Fibroblast of upper back skin (primary cell): ENCODE measurements at places on chromosomes 3 and 15.

- no peak for DNase-seq
Measured at GRCh38 chr15:48992545-48992944, 28.8 kb upstream of the SHC4 start.

DNA sequence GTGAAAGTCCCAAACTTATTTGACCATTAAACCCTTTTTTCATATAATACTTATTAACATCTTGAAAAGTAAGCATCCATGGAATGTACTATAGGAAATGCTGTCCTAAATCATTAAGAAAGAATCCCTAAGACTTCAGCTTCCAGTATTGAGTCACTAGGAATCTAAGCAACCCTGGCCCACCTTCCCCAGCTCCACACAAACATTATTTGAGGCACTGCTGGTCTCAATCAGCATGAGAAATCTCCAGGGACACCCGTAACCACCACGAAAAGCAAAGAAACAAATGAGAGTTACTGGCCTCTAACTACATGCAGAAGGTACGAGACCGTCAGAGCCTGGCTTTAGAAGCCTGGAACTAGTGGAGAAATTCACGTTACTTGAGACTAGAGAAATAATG is 68.2 kb downstream of the POLQ start:
- peak; percentile 96 for DNase-seq

GRCh38 chr3:127719369-127719768 is 46.6 kb downstream of the ABTB1 start:
- no peak for DNase-seq

DNA sequence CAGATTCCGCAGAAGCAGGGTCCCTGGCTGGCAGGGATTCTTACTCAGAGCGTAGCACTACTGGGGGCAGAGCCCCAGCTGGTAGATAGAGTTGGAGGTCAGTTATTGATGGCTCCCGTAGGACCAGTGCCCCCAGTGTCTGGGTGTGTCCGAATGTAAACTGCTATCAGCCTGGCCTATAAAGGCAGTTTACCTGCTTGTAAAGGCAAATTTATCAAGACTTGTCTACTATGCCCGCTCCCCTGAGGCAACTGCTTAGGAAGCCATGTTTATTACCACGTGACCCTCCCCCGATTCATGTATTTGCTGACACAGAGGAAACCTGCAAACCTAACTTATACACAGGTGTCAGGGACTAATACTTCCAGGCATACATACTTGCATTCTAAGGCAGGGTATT is 607 bp upstream of the PPP1R14D start:
- DNase-seq = no peak

DNA sequence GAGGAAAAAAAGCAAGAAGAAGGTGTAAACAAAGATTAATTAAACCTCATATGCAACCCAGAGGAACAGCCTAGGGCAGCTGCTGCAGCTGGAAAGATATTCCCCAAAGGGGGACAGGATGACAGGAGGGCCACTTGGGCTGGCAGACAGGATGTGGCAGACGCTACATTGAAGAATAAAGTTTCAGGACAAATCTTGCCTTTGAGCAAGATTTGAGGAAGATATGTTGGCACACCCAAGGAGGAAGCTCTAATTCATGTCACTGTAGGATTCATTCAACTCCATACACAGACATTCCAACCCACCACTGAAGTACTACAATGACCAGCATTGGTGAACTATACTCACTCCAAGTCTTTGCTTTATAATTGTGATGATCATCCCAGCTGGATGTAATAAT is 504.0 kb downstream of the SHQ1 start:
- DNase-seq = no peak

GRCh38 chr3:141557961-141558706 is 71.3 kb downstream of the RASA2 start:
- no peak for DNase-seq

- no peak for DNase-seq
Measured at GRCh38 chr3:42510325-42510724, 7.9 kb downstream of the VIPR1 start.

DNA sequence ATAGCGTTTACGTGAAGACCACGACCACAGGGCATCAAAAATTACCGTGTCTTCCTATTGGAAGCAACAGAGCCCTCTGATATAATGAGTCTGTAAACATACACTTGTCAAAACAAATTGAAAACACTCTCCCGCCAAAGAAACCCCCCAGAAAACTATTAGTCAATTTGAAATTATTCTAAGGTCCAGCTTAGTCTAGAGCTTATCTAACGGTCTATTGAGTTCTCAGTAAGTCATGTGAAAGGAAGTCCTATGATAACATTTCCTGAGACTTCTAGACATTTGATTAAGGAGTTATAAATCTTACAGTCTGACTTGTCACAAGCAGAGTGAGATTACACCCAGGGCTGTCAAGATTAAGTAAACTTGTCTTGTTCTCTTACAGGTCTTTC is 356.3 kb downstream of the FOXP1 start:
- no peak for DNase-seq

DNA sequence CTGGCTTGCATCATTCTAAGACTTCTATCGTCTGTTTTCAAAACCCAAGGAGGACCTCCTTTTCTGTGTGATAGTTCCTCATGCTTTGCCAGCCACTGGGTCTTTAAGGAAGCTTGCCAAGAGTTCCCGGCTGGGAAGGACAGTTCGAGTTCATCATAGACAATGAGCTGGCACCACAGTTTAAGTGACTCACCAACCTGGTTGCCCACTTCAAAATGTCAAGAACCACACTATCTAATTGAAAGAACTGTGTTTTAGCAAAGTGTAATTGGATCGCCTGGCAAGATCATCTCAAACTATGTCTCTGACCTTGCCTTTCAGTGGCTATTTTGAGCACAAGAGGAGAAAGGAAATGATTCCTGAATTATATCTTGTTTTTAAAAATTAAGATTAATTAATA is 27.9 kb downstream of the SOX2 start:
- no peak for DNase-seq

GRCh38 chr3:75001330-75001729 is 386.9 kb upstream of the CNTN3 start:
- DNase-seq = peak; percentile 25

DNA sequence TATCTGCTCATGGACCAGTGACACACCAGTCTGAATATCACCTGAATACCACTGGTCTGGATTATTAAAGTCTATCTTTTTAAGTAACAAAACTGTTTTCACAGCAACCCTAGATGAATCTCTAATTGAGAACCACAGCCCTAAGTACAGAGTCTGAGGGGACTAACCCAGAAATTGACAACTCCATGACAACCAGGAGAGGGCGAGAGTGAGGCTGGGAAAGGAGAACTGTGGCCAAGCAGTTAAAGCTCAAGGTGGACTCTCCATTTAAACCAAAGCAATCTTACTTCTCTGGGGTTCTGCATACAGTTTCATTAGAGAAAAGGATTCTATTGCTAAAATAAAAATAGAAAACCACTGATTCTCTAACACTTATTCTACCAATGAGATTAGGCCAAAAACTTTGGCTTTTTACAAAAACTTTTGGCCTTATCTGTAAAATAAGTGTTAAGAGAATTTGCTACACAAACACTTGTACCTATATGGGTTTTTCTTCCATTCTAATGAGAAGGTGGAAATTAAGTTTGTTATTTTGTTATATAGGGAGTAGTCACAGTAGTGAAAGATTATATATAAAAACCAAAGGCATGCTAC is 11.4 kb downstream of the NEK10 start:
- DNase-seq = peak; percentile 60

- peak; percentile 83 for DNase-seq
Measured at GRCh38 chr15:49135911-49136310, 19.5 kb downstream of the COPS2 start.

DNA sequence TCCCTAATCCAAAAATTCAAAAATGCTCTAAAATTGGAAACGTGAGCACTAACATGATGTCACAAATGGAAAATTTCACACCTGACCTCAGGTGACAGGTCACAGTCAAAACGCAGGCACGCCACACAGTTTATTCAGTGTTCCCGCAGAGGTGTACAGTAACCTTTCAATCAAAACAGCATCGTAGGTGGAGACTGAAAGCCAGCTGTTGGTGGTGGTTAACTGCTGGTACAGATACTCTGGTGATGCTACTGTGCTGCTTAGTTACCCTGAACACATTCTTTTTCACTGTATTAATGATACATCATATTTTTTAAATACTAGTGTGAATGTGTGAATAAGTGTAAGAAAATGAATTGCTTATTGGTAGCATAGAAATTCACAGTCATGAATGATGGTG is 23.8 kb downstream of the RAB11A start:
- no peak for DNase-seq

DNA sequence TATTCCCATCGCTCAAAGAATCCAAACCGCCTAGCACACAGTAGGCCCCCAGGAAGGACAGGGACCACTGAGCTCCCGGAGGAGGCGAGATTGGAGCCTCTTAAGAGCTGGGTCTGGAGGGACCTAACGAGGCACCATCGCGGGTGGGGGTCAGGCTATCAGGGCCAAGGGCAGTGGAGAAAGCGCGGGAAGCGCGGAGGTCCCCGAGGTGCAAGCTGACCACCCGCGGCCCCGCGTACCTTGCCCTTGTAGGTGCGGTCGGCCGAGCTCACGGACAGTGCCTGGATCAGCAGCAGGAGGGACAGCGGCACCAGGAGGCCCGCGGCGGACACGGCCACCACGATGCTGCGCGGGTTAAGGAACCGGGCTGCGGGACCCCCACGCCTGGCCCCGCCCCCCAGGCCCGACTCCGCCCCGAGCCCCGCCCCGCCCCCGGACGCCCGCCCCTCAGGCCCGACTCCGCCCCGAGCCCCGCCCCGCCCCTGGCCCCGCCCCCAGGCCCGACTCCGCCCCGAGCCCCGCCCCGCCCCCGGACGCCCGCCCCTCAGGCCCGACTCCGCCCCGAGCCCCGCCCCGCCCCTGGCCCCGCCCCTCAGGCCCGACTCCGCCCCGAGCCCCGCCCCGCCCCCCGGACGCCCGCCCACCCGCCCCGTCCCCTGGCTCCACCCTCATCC is 3.9 kb downstream of the ZDHHC19 start:
- no peak for DNase-seq

DNA sequence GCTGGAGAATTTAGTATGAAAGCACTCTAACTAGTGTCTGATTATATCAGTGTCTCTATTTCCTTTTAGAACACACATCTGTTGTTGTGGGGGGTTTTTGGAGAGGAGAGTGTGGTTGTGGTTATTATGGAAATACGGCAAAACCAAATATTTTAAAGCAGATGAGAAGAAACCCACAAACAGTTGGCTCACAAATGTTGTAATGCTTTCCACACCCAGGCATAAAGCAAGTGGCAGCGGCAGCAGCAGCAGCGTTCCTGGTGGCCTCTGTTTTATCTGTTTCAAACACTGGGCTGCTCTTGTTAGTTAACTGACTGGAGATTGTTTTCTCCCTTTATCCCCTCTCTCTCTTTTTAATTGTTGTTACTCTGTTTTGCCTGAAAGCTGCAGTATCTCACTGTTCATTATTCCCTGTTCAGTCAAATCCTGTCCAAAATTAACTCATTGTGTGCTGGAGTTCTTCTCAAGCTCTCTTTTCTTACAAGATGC is 1045.5 kb upstream of the NR2F2 start:
- peak; percentile 72 for DNase-seq

DNA sequence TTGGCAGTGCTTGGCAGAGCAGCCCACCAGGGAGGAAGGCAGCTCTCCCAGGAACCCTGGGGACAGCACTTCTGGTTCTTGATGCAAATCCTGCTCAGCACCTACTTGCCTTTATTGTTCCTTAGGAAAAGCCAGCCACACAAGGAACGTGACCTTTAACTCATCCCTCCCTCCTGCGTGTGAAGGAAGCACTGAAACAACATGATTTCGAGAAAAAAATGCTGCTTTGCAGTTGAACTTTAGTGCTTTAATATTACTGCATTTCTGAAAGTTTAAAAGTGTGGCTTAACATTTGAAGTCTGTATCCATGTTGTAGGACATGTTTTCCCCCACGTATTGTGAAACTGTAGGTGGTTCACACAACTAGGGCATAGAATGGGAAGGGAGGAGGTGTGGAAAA is 50.4 kb upstream of the CTNNB1 start:
- DNase-seq = no peak

DNA sequence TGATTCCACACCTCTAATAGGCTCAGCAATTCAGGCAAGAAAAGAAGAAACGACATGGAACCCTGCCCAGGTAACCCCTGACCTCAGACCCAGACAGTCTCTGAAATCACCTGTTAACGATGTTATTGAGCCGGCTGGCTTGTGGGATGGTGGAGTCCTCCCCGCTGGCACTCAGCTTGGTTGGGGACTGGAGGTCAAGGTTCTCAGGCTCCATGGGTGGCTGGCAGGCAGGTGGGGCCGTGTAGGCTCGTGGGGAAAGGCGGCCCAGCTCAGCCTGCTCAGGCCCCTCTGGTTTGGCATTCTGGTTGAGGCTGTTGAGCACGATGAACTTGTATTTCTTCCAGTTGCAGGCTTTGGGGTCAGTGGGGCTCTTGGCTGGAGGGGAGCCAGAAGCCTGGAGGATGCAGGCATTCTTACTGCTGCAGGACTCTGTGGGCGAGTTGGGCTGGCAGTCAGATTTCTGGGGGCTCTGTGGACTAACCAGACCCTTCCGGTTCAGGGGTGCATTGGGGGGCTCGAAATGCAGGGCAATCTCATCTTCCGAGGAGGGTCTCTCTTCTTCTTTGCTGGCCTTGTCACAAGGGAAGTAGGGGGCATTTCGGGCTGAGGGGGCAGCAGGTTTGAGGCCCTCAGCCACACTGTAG is 16.2 kb downstream of the BCL6 start:
- no peak for DNase-seq

GRCh38 chr3:176987901-176988650 is 209.2 kb downstream of the TBL1XR1 start:
- DNase-seq = peak; percentile 9

DNA sequence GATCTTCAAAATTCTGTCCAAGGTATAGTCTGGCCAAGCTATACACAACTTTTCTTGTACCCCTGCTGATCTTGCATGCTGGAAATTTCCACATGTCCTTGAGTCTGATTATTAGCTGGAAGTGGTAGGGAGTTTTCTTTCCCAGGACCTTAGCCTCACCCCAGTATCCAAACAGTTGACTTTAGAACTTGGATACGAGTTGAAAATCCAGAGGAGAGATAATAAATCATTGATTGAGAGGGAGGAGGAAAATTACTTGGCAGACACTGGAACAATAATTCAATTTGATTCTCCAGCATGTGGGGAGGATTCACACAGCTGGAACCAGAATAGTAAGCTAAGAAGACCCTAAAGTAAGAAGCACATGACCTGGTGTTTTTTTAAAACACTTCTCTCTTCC is 116.4 kb downstream of the IL5RA start:
- no peak for DNase-seq

DNA sequence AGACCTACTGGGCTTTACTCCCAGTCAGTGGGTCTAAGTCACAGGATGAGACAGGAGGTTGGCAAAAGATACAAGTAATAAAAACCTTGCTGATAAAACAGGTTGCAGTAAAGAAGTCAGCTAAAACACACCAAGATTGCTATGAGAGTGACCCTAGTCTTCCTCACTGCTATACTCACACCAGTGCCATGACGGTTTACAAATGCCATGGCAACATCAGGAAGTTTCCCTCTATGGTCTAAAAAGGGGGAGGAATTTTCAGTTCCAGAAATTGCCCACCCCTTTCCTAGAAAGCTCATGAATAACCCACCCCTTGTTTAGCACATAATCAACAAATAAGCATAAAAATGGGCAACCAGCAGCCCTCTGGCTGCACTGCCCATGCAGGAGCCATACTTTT is 966.7 kb upstream of the ROBO1 start:
- no peak for DNase-seq
